ENCODE measurements at places on chromosomes 5 and 9. TPM values are rescaled to one million over a fixed set of nuclear protein-coding genes. Genes with fewer than 3 reads are reported as not detected.

The MARCOL gene
- total RNA-seq, result not detected

The OXCT1 gene
- 39.0 TPM for total RNA-seq

GRCh38 chr9:94611638-94612068 lies 18.0 kb upstream of the FBP2 start:
- DNase-seq, result no peak

The BARHL1 gene
- total RNA-seq, result not detected

The PLCXD3 gene
- not detected for total RNA-seq

DNA sequence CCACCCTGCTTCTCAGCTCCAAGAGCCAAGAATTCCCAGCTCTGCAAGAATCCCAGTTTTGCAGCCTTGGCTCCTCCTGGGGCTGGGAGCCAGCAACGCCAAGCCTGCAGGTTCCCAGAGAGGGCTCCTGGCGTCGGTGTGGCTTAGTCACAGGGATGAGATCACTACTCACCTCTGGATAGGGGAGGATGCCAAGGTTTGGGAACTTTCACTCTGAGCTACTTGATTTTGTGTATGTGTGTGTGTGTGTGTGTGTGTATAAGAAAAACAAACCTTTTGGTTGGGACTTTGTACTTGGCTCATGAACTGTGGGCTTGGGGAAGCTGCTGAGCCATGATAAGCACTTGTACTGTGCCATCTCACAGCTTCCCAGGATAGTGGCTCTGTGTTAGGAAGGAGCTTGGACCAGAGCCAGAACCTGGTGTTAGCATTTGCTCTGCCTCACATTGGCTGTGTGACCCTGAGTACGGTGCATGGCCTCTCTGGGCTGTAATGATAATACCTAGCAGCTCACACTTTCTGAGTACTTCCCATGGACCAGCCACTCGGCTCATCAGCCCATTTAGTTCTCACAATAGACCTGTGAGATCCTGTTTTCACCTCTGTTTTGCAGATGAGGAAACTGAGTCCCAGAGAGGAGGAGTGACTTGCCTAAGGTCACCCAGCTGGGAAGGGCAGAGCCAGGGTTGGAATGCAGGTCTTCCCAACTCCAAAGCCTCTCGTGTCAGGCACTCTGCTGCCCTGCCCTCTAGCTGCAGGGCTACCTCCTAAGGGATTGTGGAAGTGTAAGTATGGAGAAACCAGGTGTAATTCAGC lies 41.4 kb upstream of the DAB2IP start:
- peak; percentile 89 for DNase-seq

The OBP2B gene
- not detected for total RNA-seq

GRCh38 chr9:76400534-76401096 lies 6.4 kb upstream of the RFK start:
- DNase-seq, result no peak

The CATSPER3 gene
- total RNA-seq, result 1.5 TPM

- DNase-seq, result peak; percentile 87
Measured at GRCh38 chr5:168712280-168712924, 133.2 kb upstream of the PANK3 start.

The IL7R gene
- 3.4 TPM for total RNA-seq

DNA sequence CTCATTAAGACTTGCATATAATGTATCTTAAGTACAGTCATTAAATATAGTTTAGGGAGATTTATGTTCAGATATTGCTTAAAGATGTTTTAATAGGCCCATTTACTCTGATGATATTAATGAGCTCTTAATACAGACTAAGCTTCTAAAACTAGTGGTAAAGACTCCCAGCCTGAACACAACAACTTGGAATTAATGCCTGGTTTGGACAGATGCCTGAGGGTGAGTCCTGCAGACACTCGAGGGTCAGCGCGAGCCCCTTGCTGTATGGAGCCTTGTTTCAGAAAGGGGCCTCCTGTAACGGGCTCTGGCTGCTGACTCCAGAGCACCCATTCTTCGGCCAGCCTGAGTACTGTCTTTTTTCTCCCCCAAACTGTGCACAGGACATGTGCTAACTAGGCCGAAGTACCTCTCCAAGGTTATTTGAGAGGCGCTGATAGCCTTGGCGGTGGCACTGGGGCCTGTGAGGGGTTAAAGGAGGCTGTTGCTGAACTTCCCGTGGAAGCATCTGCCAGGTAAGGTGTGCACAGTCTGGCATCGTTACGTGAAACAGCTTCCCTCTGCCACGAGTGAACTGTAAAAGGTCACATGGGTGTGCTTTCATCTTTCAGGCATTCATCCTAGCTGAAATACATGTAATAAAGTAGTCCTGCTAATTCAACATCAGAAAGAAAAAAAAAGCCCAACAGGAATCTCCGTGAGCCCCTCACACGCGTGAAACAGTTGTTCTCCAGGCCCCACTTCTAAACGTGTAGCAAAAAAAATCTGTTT lies 113.4 kb downstream of the MVB12B start:
- DNase-seq, result no peak

DNA sequence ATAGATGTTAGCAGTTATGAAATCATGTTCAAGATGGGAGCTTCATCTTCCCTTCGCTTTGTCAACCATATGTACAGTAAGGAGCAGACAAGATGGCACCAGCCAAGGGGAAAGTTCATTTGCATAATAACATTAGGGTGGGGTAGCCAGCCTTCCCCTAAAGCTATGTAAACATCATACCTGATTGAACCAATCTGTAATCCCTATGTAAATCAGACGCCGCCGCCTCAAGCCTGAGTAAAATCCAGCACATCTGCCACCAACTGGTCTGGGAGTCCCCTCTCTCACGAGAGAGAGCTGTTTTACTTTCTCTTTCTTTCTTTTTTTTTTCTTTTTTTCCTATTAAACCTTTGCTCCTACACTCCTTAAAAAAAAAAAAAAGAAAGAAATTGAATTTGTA lies 30.8 kb upstream of the REEP2 start:
- no peak for DNase-seq

GRCh38 chr5:179268966-179269693 lies 76.1 kb downstream of the ADAMTS2 start:
- DNase-seq, result no peak

DNA sequence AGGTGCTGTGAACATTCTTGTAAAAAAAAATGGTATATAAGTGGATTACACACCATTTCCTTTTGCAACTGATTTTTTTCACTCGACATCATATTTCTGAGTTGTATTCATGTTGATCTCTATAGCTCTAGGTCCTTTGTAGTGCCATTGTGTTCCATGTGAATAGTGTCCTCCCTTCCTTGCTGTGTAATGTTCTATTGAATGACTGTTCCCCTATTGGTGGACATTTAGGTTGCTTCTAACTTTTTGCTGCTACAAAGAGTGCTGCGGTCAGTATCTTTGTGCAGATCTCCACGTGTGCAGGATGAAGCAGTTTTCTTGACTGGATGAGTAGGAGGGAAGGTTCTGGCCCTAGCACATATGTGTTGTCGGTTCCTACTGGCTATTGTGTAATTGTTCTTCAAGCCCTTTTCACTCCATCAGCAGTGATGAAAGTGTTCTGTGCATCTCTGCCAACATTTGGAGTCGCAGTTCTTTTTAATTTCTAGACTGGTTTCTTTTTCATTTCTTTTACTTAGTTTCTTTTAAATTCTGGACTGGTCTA lies 20.2 kb downstream of the DAB2IP start:
- no peak for DNase-seq

The SPINK13 gene
- not detected for total RNA-seq

DNA sequence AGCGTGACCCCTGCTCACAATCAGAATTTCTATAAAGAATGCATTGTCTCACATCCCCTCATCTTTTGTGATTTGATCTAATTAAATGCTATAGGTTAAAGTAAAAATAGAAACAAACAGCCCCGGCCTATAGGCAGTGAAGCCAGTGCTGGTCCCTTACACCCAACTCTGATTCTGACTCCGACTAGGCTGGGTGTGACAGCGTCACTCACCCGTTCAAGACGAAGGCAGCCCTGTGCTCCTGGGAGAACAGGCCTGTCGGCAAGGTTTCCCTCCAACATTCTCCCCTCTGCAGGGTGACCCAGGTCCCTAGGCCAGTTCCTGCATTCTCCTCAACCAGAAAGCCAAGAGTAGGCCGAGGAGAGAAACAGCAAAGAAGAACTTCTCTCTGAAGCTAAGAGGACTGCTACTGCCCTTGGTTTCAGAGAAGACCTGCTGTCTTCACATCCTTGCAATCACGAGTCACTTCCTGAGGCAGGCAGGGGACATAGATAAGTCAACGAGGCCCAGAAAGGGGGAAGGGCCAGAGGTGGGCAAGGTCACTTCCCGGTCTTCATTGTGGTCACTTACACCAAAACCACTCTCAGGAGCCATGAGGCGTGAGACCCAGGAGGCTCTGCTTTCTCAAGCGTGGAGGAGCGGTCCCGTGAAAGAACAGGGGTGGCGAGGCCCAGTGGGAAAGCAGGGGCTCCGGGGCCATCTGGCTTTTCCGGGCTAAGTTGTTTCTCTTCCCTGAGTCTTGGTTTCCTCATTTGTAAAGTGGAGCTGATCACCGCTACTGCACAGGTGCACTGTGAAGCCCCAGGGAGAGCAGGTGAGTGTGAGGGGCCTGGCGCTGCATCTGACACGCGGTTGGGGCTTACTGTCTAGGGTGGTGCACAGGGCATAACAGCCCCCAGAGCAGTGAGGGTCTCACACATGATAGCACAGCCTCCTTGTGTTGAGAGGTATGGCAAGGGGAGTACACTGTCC lies 200.8 kb downstream of the CRB2 start:
- DNase-seq, result no peak

GRCh38 chr9:112642126-112642525 lies 75.8 kb downstream of the INIP start:
- DNase-seq, result no peak

DNA sequence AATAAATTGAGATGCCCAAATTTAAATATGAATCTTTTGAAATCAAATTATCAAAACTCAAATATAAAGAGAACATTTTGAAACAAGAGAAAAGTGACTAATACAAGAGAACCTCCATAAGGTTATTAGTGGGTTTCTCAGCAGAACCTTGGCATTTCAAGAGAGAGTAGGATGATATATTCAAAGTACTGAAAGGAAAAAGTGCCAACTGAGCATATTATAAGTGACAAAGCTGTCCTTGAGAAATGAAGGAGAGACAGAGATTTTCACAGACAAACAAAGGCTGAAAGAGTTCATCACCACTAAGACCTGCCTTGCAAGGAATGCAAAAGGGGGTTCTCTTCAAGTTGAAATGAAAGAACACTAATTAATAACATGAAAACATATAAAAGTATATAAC lies 366.0 kb downstream of the HINT1 start:
- no peak for DNase-seq

The STING1 gene
- total RNA-seq, result 45.6 TPM

DNA sequence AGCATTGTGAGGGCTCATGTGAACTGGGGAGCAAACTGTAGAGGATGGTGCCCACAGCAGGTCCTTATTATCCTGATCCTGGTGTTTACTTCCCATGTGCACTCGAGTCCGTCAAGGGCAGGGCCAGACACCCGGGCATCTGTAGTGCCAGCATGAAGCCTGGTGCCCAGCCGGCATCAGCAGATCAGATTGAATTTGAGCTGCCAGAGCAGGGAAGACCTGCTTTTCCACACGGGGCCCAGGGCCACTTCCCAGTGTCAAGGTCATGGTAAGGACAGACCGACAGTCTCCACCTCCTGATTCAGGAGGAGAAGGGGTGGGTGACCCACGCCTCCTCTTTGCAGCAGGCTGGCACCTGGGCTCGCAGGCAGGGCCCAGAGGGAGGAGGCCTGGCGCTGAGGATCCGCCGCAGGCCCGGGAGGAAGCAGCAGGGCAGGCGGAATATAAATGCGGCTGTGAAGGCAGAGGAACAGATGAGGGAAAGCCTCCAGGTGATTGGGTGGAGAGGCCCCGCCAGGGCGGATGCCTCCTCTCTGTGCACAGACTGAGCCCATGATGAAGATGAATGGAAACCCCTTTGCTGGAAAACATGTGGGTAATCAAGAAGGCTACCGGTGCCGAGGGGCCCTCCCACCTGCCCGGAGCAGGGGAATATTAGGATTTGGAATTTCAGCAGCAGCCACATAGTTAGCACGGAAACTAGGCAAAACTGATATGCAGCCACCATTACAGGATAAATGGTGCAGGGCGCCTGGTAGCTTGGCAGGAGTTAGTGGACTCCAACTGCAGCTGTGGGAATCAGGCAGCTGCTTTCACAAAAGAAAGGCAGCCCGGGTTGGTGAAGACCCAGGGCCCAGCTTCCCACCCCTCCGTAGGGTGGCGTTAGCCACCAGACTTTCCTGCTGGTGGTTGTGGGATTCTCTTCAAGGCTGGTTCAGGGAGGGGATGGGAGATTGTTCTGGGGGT lies 114.9 kb downstream of the GAPVD1 start:
- no peak for DNase-seq

GRCh38 chr5:141573489-141574121 lies 45.2 kb downstream of the DIAPH1 start:
- no peak for DNase-seq

GRCh38 chr5:144276034-144276822 lies 105.6 kb downstream of the KCTD16 start:
- peak; percentile 54 for DNase-seq

DNA sequence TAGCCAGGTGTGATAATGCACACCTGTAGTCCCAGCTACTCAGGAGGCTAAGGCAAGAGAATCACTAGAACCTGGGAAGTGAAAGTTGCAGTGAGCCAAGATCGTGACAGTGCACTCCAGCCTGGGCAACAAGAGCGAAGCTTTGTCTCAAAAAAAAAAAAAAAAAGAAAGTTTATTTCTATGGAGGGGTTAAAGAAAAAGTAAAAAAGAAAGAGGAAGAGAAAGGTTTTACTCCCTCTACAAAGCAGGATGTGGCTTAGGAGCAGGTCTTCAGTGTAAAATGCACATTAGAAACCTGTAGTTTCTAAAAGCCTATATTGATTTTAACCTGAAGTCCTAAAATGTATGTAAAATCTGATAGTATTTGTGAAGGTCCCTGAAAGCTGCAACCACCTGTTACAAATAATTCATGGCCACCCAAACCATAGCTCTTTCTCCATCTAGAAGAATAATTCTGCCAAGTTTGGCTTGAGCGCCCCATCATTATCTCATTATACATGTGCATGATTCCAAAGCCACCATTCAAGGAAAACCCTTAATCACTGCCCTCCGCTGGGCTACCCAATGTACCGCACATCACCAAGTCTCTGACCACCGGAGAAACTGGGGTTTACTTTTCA lies 3.4 kb downstream of the FNBP1 start:
- DNase-seq, result no peak

- DNase-seq, result no peak
Measured at GRCh38 chr9:116280529-116280928, 126.9 kb downstream of the PAPPA start.

- no peak for DNase-seq
Measured at GRCh38 chr5:114118511-114118910, 243.4 kb upstream of the KCNN2 start.
